Stimulated activated CD4-positive, alpha-beta T cell treated with anti-CD3 and anti-CD28 coated beads, Interleukin-12 subunit alpha, Interleukin-12 subunit beta, amount 100 ng/mL, for 48 hours (primary cell): ENCODE measurements at places on chromosomes 1 and 21.

GRCh38 chr1:229221106-229222019, 49.5 kb upstream of the RAB4A start:
- DNase-seq, result no peak

GRCh38 chr1:101588677-101589076, 351.9 kb downstream of the S1PR1 start:
- no peak for DNase-seq

DNA sequence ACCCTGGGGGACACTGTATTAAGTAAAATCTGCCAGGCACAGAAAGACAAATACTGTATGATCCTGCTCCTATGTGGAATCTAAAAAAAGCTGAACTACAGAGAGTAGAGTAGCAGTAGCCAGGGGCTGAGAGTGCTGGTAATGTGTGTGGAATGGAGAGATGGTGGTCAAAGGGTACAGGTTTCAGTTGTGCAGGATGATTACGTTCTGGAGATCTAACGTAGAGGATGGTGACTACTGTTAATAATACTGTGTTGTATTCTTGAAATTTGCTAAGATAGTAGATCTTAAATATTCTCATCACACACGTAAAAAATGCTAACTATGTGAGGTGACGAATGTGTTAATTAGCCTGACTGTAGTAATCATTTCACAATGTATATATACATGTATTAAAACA, 39.8 kb upstream of the GNG4 start:
- DNase-seq, result no peak

GRCh38 chr1:43067977-43068751, 103.9 kb downstream of the EBNA1BP2 start:
- DNase-seq, result no peak

- DNase-seq, result no peak
Measured at GRCh38 chr21:33113131-33113530, 43.2 kb downstream of the OLIG1 start.

- no peak for DNase-seq
Measured at GRCh38 chr1:21280482-21280881, 9.8 kb downstream of the ECE1 start.

DNA sequence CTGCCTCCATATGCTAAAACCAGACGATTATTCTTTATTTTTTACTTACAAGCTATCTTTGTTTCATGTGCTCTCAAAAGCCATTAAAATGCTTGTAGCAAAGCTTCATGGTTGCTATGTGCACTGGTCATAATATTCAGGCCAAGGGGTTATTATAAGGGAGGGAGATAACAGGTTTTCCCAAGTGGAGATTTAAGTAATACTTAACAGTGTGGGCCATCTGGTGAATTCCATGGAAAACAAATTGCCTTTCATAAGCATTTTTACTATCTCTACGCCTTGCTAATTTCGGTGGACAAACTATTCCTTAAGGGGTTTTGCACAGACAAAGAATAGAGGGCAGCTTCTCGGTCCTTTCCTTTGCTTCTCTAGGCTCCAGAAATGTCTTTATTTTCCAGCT, 137.8 kb downstream of the NUF2 start:
- DNase-seq, result no peak

GRCh38 chr1:76669131-76669530, 198.1 kb upstream of the ST6GALNAC5 start:
- DNase-seq, result no peak

GRCh38 chr1:50268049-50268448, 155.2 kb downstream of the DMRTA2 start:
- DNase-seq, result no peak

DNA sequence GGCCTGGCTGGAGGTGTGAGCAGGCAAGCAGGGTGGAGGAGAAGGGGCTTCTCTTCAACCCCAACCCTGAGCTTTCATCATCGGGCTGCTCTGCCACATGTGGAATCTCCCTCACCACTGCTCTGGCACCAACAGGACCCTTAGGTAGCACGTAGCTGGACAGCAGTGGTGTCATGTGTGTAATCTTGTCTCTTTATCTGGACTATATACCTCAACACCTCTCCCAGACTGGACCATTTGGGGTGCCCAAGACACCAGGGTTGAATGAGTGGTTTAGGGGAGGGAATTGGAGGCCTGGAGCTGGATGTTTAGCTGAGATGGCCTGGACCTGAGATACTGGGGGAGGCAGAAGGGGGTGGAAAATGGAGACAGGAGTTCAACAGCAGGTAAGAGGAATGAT, 63.0 kb downstream of the UBE2T start:
- DNase-seq, result no peak

DNA sequence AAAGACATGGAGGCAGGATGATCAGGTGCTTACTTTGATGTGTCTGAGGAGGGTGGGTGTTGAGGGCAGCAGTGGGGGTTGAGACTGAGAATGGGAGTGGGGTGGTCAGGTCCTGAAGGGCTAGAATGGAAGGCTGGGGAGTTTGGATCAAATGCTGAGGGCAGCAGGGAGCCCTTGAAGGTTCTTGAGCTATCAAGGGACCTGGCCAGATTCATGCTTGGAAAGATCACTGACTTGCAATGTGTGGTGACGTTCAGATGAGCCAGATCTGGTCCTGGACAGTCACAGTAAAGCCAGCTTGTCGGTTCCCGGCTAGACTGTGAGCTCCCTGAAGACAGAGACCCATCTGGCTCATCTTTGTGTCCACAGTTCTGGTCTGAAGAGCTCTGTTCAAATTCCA, 3.8 kb downstream of the EPHB2 start:
- no peak for DNase-seq

GRCh38 chr1:185350027-185350442, 33.0 kb upstream of the IVNS1ABP start:
- DNase-seq, result no peak

DNA sequence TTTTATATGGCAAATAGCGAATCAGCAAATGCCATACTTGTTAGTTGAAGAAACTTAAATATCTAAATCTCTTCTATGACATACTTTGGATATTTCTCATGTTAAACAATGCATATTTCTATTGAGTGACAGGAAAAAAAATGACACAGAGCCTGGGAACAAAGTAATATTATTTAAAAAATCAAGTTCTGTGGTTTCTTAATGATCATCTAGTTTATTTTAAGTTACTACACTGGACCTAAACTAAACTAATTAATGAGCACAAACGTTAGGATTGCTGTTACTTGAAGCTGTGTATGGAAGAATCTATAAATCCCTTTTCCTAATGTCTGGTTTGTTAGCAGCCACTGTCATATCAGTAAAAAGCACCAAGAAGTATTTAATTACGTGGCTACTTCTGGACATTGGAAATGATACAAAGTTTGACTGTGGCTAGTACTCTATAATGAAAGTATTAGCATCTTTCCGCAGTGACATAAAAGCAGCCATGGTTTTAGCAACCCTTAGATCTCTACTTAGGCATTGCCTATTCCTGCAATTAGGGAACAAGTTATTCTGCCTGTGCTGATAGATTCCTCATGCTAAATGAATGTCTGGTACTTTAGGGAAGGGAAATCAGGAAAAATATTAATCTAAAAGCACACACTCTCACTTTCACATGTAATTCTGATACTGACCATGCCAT, 981.7 kb upstream of the B3GALT2 start:
- DNase-seq, result no peak

GRCh38 chr1:201955729-201956143, 433 bp downstream of the TIMM17A start:
- DNase-seq, result no peak

- no peak for DNase-seq
Measured at GRCh38 chr1:164648636-164649035, 89.7 kb downstream of the PBX1 start.

DNA sequence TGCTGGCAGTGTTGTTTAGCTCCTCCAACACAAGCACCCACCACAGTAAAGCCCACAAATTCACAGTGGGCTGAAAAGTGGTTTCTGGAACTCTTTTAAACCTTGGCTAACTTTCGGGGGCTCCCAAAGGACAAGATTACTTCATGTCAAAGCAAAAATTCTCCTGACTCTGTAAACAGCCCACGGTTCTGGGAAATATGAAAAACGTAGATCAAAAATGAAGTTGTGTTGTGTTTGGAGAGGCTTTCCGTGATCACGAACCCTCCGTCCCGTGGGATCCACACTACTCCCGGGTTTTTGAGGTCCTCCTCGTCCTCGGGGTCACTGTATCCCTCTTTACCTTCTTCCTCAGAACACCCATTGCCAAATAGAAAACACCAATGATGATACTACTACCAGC, 159.0 kb upstream of the RUNX1 start:
- no peak for DNase-seq

GRCh38 chr1:8481650-8482380, 163.9 kb downstream of the SLC45A1 start:
- no peak for DNase-seq

DNA sequence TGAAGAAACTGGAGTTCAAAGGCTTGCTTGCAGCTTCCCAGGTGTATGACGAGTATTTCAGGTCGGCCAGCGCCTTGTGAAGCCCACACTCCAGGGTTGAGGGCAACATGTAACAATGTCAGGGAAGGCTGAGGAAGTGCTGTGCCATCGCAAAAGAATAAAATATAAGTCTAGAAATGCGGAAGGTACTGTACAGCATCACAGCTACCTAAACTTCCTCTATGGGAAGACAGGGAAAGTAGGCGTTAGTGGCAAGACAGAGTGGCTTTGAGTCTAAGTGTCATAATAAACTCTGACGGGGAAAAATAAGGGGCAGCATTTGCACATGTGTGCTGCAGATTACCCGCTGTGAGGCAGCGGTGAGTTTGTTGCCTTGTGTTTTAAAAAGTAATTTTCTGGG, 28.9 kb downstream of the DOP1B start:
- no peak for DNase-seq

DNA sequence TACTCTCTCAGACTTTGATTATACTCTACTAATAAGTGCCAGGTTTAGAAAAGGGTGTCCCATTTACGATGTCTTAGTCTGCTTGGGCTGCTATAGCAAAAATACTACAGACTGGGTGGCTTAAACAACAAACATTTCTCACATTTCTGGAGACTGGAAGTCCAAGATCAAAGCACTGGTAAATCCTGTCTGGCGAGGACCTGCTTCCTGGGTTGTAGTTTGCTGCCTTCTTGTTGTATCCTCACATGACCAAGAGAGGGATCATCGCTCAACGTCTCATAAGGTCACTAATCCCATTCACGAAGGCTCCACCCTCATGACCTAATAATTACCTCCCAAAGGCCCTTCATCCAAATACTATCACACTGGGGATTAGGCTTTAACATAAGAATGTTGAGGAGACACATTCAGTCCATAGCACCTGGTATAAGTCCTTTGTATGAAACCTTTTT, 12.0 kb downstream of the PRDX6 start:
- DNase-seq, result no peak

DNA sequence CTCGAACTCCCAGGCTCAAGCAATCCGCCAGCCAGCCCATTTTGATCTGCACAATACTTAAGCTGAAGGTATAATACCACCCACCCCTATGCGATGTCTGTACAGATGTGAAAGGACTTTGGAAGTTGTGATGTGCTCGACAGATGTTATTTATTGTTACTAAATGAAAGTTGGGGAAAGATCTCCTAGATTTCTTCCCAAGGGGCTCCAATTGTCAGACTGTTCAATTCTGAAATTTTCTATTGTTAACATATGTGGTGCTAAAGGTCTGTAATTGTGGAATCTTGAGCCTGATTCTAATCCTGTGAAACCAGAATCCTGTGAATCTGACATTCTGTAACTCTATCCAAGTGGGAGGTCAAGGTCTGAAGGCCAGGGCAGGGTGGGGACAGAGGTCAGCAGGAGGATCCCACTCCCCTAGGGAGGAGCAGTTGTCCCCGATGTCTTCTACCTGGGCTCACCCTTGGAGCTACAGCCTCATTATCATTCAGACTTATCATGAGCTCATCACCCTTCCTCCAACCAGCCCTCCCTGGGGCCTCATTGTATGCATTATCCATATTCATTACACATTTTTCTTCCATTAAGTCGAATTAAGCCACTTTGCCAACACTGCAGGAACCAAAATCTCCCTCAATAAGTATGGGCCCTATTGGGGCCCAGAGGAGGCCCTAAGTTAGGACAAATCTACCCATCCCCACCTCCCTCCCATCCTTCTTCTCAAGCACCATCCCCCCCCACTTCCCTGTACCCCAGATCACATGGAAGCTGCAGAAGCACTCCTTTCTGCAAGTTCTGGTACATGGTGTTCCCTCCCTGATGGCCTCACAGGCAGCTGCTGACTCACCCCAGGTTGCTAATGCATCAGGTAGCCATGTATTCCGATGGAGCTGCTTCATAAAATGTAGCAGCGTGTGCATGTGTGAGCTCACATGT, 32.3 kb downstream of the SHISAL2A start:
- DNase-seq, result no peak

GRCh38 chr1:107449326-107449725, 308.5 kb downstream of the NTNG1 start:
- no peak for DNase-seq
